ENCODE measurements at places on chromosomes 3 and 15.
A peak's percentile ranks its signal among the peaks of the same experiment; 100 is the strongest.

GRCh38 chr3:135090020-135090717 is 295.1 kb downstream of the EPHB1 start:
- DNase-seq: no peak

GRCh38 chr15:71115567-71116351 is 488 bp downstream of the THSD4 start:
- peak; percentile 8 for DNase-seq

DNA sequence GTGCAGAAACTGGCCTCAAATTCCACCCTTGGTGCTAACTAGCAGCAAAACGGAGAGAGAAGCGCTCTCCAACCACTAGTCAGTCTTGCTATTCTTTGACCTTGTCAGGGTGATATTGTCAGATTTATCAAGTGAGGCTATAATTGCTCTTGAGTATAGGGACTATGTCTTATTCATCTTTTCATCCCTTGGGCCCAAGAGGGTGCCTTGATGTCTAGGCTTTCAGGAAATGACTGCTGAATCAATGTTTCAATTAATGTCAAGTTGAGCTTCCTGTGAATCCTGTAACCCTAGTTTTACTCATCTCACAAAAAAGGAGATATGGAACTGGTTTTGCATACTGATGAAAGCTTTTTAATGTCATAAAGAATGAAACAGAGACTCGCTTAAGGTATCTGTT is 701.3 kb downstream of the EDEM1 start:
- DNase-seq: no peak

DNA sequence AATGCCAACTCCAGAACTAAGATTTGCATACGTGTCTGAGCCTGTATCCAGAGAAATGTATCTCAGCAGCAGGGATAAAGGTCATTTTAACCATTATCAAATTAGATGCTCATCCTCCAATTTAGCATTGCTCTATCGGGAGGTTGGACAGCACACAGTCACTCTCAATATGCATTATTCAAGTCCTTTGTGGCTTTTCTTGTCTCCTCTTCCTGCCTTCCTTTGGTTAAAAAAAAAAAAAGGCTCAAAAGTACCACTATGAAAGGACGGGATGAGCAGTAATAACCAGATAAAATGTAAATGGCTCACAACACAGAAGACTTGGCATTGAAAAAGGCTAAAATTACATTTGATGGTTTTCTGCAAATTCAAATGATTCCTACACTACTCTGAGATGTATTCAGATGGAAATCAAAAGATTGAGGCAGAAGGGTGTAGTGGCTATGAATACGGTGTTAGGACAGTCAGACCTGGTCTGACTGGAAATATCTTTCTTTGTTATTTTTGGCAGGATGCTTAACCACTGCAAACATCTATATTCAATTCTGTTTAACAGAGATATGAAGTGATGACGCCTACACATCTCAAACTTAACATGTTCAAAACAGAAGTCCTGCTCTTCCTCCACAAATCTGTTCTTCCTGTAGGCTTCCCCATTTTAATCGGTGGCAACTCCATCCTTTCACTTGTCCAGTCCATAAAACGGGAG is 109.6 kb downstream of the ADAMTS9 start:
- DNase-seq: no peak

GRCh38 chr3:130834476-130834875 is 59.4 kb upstream of the ATP2C1 start:
- no peak for DNase-seq

DNA sequence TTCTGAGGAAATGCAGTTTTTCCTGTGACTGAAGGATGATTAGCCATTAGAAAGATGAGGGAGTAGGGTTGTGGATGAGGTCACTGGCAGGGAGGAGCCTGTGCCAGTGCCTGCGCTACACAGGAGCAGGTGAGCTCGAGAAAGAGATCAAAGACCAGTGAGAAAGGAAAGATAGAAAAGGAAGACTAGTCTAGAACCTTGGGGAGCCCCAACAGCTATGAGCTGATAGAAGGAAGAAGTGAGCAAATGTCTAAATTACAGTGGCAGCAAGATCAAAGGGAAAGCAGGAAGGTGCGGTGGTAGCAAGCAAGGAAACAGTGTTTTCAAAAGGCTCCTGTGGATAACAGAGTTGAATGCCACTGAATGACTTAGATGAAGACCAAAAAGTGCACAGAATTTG is 39.6 kb downstream of the LNP1 start:
- no peak for DNase-seq

GRCh38 chr3:191781044-191781443 is 320.1 kb downstream of the PYDC2 start:
- no peak for DNase-seq

DNA sequence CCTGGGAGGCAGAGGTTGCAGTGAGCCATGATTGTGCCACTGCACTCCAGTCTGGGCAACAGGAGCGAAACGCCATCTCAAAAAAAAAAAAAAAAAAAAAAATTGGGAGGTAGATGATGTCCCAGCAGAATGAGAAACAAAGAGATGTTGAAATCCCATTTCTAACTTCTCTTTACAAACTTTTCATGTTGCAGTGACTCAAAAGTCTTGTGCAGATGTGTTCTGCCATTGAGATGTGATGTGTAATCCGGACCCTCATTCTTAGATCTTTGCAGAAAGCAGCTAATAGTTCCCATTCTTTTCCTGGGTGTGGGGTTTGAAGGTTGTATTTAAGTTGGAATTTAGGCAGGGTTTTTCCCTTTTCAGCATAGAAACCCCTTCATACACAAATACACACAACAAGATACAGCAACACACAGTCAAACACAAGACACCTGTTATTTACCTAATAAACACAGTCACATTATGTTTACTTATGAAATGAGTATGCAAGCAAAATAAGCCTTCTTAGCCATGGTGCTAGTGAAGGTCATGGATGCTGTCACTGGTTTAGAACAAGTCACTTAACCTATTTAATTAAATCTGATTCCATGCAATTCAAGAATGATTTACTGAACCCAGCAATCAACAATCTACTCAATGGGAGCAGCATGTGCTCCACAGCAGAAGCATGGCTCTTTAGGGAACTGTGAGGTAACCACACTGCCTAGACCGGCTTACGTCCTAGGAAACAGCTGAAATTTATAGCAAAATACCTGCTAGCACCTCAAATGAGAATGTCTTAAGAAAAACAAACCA is 14.9 kb downstream of the SIAH2 start:
- no peak for DNase-seq

DNA sequence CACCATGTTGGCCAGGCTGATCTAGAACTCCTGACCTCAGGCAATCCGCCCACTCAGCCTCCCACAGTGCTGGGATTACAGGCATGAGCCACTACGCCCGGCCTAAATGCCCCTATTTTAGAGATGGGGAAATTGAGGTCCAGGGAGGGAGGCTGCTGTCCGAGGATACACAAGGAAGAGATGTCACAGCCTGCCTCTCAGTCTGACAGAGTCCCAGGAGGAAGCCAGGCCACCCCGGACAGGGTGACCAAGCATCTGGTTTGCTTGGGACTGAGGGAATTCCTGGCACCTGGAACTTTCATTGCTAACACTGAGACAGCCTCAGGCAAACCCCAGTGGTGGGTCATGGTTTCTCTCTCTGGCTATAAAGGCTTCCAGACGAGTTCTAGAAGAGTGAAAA is 30.6 kb upstream of the ADAMTS7 start:
- no peak for DNase-seq

GRCh38 chr3:167740961-167741587 is 5.6 kb downstream of the SERPINI1 start:
- peak; percentile 16 for DNase-seq

- no peak for DNase-seq
Measured at GRCh38 chr3:58308728-58309127, 2.4 kb downstream of the HTD2 start.

GRCh38 chr3:64983583-64984359 is 296.0 kb upstream of the ADAMTS9 start:
- no peak for DNase-seq

GRCh38 chr3:112973325-112974177 is 1.4 kb downstream of the CD200R1 start:
- DNase-seq: peak; percentile 55

DNA sequence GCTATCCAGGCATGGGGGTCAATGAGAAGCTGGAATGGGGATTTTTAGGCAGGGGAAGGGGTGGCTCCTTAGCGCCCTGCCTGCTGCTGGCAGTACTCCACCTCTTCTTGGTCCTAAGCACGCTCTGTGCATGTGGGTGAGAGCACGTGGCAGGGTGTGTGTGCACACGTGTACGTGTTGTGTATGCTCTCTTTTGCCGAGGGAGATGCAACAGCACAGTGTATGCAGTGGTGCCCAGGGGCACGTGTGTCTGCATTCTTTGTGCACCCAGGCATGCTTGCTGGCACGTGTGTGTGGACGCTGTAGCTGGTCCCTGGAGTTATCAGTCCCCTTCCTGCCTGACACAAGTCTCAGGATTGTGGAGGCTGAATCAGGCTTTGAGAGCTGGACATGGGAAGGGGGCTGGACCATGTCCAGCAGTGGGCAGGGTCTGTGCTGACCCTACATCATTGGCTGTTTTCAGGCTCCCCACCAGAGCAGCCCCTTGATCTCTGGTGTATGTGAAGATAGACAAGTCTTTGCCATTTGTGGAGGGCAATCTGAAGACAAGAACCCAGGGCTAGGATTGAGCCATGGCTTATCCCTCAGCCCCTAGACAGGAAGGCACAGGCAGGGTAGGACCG is 1.9 kb upstream of the CAMKV start:
- DNase-seq: no peak

GRCh38 chr3:126464997-126465396 is 10.7 kb downstream of the ZXDC start:
- no peak for DNase-seq

GRCh38 chr3:71652781-71653413 is 69.4 kb upstream of the FOXP1 start:
- DNase-seq: peak; percentile 12

- no peak for DNase-seq
Measured at GRCh38 chr15:58574631-58575030, 142.8 kb downstream of the LIPC start.

DNA sequence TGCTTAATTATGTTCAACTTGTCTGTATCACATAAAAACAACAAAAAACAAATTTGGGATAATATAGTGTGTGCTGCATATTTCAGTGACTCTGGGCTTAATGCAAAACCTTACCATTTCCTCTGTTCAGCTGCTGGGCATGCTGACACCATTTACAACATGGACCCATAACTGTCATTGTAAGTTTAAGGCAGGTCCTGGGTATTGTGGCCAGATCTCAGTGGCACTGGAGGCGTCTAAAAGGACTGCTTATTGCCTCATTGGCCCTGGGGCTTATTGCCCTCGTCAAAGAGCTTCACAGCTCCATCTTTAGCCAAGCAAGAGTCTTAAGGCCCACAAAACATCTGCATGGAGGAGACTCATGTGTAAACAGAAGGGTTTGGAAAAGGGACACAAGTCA is 390.2 kb downstream of the NR2F2 start:
- DNase-seq: no peak

DNA sequence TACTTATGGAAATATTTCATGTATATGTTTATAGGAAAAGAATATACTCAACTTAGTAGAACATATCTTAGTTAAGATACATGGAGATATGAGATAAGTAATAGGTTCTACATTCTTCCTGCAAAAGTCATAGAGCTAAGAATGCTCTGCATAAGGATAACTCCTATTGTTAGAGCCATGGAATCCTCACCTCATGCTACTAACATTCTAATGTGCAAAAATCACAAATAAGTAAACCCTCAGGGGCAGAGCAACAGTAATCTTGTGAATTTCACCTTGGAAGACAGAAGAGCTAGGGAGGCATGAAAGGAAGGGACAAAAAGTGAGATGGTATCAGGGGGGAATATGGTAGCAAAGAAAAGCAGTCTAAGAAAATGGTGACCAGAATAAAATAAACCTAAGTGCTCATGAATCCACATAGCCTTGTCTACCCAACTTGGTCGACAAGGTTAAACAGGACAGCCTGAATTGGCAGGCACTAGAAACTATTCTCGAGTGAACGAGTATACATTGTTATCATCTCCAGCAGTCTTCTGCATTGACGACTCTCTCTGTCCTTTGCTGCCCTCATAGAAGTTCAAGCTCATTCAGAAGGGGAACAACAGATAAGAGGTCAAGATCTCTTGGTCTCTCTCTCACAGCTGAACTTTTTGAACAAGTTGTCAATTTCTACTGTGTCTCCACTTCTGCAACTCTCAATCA is 52.8 kb downstream of the XRN1 start:
- DNase-seq: no peak

- peak; percentile 56 for DNase-seq
Measured at GRCh38 chr3:46693038-46693891, at the start of gene ALS2CL. ALS2CL (minus strand) TSS chr3:46693679; CDS start chr3:46689440, 4,239 bp downstream.

- DNase-seq: peak; percentile 32
Measured at GRCh38 chr3:53162672-53163443, 1.8 kb downstream of the PRKCD start.

GRCh38 chr3:46944191-46944590 is 32.4 kb downstream of the CCDC12 start:
- no peak for DNase-seq

DNA sequence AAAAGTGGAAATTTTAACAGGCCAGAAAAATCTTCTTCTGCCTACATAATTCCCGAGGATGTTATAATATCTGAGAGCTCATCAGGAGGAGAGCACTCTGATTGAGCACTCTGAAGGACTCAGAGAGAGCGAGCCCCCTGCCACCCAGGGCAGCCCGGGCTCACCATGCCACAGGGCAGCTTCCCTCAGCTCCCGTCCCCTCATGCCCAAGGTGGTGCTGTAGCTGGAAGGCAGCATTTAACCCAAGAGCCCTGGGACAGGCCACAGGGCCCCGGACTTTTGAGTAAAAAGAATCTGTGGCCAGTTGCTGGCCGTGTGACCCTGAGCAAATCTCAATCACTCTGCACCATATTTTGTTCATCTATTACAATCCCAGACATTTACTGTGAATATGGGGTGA is 23.5 kb upstream of the RAD18 start:
- no peak for DNase-seq

- DNase-seq: no peak
Measured at GRCh38 chr3:17798000-17798399, 55.6 kb upstream of the TBC1D5 start.

DNA sequence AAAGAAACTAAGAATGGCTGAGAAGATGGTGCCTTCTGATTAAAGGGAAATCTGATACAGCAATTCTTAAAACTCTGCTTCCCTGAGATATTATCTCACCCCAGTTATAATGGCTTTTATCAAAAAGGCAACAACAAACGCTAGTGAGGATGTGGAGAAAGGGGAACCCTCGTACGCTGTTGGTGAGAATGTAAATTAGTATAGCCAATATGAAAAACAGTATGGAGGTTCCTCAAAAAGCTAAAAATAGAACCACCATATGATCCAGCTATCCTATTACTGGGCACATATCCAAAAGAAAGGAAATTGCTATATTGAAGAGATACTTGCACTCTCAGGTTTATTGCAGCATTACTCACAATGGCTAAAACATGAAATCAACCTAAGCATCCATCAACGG is 65.1 kb downstream of the GOLIM4 start:
- DNase-seq: no peak

DNA sequence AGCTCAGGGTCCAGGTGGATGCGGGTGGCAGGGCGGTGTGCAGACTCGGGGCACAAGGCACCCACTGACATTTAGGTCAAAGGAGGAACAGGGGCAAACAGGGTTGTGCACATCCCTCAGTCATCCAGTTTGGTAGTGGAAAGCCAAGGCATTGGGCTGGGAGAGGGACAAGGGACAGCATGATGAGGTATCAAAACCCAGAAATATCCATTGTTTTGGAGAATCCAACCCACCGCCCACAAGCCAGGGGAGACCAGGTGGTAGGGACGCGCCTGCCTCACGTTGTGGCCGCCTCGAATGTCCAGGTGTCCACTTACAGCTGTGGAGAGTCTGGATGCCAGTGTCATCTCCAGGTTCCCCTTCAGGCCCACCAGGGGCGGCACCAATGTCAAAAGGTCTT is 33.3 kb downstream of the SLC41A3 start:
- no peak for DNase-seq

- no peak for DNase-seq
Measured at GRCh38 chr3:16423298-16423697, 90.2 kb downstream of the RFTN1 start.

GRCh38 chr3:174931473-174932353 is 72.6 kb downstream of the NAALADL2 start:
- DNase-seq: no peak

Measured in stimulated activated naive CD8-positive, alpha-beta T cell treated with anti-CD3 and anti-CD28 coated beads, Interleukin-15, amount 100 ng/mL, for 72 hours (primary cell).